ENCODE measurements at places on chromosomes 2 and 18. TPM values are rescaled to one million over a fixed set of nuclear protein-coding genes. Genes with fewer than 3 reads are reported as not detected.

DNA sequence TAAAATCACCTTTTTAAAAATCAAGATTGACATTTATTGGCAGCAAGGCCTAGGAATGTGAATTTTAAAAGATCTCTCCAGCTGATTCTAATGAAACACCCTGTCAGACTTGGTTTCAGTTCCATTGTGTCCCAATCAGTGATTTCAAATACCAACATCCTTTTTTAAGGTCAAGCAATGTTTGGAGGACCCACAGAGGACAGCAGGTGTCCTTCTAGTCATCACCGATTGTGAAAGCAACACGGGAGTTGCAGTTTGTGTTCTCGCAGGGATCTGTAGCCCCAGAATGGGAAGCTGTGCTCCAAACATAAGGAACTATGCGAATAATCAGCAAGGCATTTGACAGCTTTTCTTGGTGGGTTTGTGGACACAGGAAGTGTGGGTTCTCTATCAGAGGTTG is 4.5 kb upstream of the KIDINS220 start:
- no peaks in the 10 kb centered on the region for H3K27me3 ChIP-seq
- peaks cover 4% of the 10 kb centered on the region for H3K4me1 ChIP-seq
- H3K4me3 ChIP-seq = no peak overlapping the region
- H3K36me3 ChIP-seq = peaks cover 5% of the 10 kb centered on the region

- H3K27ac ChIP-seq = no peak overlapping the region
- no peaks in the 10 kb centered on the region for H3K4me1 ChIP-seq
- H3K4me3 ChIP-seq = no peak overlapping the region
- H3K27me3 ChIP-seq = no peaks in the 10 kb centered on the region
- DNase-seq = no peak
Observed at GRCh38 chr2:189770590-189771322, 8.2 kb upstream of the OSGEPL1 start.

GRCh38 chr2:122868646-122869275 is 1113.3 kb downstream of the TSN start:
- no peak overlapping the region for H3K27ac ChIP-seq
- no peak for DNase-seq
- no peaks in the 10 kb centered on the region for H3K27me3 ChIP-seq

DNA sequence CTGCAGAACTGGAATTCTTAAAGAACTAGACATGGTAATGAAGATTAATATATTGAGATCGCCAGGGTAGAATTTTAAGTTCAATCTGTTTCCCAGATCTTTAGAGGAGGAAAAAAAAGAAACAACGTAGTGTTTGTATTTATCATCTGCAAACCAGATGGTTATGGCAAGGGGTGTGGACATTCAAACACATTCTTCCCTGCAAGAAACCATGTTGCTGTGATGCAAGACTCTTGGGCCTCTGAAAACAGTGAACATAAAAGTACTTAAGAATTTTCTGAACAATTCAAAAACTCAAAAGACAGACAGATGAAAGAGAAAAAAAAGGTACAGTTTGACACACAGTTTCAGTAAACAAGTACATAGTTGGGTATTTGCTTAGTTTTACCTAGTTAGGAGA is 35.6 kb downstream of the COL5A2 start:
- no peaks in the 10 kb centered on the region for H3K27me3 ChIP-seq
- H3K36me3 ChIP-seq = no peaks in the 10 kb centered on the region
- no peak overlapping the region for H3K27ac ChIP-seq
- DNase-seq = no peak
- no peaks in the 10 kb centered on the region for H3K4me1 ChIP-seq

DNA sequence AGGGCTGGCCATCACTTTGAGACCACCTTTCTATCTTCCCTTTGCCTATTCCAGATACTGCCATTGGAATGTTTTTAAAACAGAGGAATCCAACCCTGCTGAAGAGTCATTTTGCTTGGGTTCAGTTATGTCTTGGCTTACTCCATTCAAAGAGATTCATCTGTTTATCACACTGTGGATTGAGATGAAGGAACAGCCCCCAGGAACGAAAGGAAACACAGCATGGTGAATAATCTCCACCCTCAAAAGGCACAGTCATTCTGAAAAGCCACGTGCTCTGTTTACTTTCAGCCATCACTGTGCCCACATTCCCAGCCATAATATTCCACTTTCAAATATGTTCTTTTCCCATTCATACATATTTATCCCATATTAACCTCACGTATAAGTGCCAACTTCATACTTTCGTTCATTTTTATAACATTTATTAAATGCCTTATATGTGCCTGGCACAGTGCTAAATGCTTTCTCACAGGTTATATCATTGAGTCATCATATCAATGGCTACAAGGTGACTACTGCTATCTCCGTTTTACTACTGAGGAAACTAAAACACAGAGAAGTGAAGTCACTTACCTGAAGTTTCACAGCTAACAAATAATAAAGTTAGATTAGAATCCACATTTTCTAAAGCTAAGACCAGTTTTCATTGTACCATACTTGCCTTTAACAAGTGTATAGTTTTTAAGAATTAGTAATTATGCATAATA is 143.6 kb downstream of the OSR1 start:
- H3K4me1 ChIP-seq = no peaks in the 10 kb centered on the region
- H3K36me3 ChIP-seq = no peaks in the 10 kb centered on the region
- no peak for DNase-seq
- no peaks in the 10 kb centered on the region for H3K27me3 ChIP-seq

DNA sequence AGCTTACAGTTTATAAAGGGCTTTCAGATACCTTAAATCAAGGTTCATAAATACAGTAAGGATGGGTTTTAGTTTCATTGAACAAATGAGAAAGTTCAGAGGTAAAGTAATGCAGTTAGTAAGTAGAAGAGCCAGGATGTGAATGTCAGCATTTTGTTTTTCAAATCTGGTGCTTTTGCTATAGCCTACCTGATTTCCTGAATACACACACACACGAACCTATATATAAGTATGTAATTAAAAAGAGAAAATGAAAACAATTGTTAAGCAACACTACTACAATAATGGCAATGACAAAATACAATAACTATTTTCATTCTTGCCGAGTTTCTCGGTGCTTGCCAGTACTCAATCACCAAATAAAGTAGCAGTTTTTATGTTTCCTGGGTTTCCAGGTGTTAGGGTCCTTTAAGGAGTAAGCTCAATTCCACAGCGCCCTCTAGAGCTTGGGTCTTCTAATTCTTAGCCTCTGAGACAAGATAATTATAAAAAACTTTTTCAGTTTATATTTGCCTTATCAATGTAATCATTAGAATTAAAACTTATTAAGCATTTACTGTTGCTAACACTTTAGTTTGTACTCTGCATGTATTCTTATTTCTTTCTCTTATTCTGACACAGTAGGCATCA is 512.9 kb upstream of the ACVR2A start:
- H3K27me3 ChIP-seq = no peaks in the 10 kb centered on the region
- no peaks in the 10 kb centered on the region for H3K4me1 ChIP-seq
- no peak for DNase-seq
- no peaks in the 10 kb centered on the region for H3K36me3 ChIP-seq

DNA sequence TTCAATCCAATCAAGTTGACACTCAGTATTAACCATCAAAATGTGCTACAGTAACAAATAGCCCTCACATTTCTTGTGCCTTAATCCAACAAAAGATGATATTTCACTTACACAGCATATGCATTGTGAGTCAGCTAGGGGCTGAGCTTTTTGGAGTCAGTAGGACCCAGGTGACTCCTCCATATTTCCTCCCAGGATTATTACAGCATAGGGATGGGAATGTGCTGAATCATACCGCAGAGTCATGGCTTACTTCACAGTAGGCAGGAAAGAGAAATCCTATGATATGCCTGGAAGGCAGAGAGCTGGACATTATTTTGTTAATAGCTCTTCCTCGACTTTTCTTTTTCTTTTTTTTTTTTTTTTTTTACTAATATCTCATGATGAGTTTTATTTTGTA is 153.3 kb downstream of the TMEM182 start:
- DNase-seq = no peak
- no peaks in the 10 kb centered on the region for H3K4me1 ChIP-seq
- no peaks in the 10 kb centered on the region for H3K36me3 ChIP-seq
- H3K27me3 ChIP-seq = no peaks in the 10 kb centered on the region
- no peak overlapping the region for H3K4me3 ChIP-seq

DNA sequence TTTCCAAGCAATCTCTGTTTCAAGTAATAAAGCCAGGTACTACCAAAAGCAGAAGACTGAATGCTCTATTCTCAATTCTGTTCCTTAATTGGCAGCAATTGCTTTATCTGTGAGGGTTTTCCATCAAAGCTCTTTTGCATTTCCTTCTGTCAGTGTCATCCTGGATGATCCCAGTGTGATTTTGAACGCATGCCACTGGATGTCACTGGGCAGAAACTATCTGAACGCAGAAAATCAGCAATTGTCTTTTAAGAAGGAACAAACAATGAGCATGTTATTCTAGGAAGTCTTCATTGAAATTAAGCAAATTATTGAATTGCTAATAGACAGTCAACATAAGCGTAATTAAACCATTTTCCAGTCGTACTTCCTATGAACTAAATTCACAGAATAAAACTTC is 259.0 kb upstream of the REG3G start:
- no peak for DNase-seq
- H3K27ac ChIP-seq = no peak overlapping the region
- no peak overlapping the region for H3K4me3 ChIP-seq
- H3K36me3 ChIP-seq = no peaks in the 10 kb centered on the region
- no peaks in the 10 kb centered on the region for H3K4me1 ChIP-seq

- H3K36me3 ChIP-seq = no peaks in the 10 kb centered on the region
- H3K27me3 ChIP-seq = no peaks in the 10 kb centered on the region
- no peak overlapping the region for H3K27ac ChIP-seq
Observed at GRCh38 chr2:80621656-80622055, 317.1 kb upstream of the LRRTM1 start.

- no peaks in the 10 kb centered on the region for H3K36me3 ChIP-seq
- peaks cover 13% of the 10 kb centered on the region for H3K4me1 ChIP-seq
- no peak overlapping the region for H3K27ac ChIP-seq
- no peak overlapping the region for H3K4me3 ChIP-seq
- DNase-seq = no peak
- H3K27me3 ChIP-seq = no peaks in the 10 kb centered on the region
Observed at GRCh38 chr2:27029051-27029450, 3.7 kb upstream of the TMEM214 start.

DNA sequence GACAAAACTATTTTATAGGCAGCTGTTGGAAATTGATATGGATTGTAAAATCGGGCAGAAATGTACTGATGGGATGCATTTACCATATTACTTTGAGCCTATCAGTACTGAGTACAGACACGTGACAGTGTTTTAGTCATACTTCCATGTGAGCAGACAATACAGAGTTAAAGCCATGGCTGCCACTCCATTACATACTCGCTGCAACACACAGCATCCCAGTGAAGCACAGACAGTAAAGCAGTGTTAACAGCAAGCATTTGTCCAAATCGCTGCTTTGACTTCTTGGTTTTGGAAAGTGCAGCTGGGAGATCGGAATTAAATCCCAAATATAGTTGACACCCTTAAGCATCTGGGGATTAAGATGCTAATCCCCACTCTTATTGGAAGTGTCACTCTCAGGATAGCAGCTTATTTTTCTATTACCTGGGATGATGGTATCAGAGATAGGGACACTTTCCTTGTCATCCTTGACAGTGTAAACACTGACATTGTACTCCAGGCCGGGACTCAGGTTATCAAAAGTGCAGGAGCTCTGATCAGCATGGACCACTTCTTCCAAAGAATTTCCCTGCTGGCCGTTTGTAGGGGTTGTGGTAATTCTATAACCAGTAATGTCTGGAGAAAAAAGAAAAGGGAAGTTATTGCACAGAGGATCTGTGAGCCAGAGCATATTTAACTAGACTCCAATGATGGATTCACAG is 41.6 kb downstream of the FN1 start:
- no peak overlapping the region for H3K4me3 ChIP-seq
- H3K36me3 ChIP-seq = no peaks in the 10 kb centered on the region
- no peaks in the 10 kb centered on the region for H3K27me3 ChIP-seq
- no peaks in the 10 kb centered on the region for H3K4me1 ChIP-seq
- DNase-seq = no peak
- H3K27ac ChIP-seq = no peak overlapping the region

DNA sequence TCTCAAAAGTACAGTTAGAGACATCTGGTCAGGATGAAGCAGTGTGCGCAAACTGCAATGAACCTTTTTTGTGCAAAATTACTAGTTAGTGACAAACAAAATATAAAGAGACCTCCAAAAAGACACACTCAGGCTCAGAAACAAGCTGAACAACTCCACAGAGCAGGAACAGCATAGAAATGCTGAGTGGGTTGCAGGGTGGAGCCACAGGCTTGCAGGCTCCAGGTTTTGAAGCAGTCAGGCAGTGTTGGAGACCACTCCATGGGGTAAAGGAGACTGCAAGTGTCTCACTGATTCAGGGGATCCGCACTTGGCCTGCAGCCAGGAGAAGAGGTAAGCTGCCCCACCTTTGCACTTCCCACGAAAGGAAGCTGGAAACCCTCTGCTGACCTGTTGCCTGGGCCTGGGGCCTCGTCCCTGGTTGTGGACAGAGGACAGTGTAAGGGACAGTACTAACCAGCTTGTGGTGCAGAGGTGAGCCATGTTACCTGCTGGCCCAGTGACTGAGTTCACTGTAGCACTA is 36.4 kb downstream of the CFAP221 start:
- H3K36me3 ChIP-seq = no peaks in the 10 kb centered on the region
- no peak overlapping the region for H3K27ac ChIP-seq
- H3K27me3 ChIP-seq = no peaks in the 10 kb centered on the region
- H3K4me1 ChIP-seq = no peaks in the 10 kb centered on the region
- no peak overlapping the region for H3K4me3 ChIP-seq

GRCh38 chr2:160305081-160305750 is 105.1 kb upstream of the ITGB6 start:
- no peak overlapping the region for H3K4me3 ChIP-seq
- no peak overlapping the region for H3K27ac ChIP-seq
- DNase-seq = no peak
- H3K27me3 ChIP-seq = no peaks in the 10 kb centered on the region

DNA sequence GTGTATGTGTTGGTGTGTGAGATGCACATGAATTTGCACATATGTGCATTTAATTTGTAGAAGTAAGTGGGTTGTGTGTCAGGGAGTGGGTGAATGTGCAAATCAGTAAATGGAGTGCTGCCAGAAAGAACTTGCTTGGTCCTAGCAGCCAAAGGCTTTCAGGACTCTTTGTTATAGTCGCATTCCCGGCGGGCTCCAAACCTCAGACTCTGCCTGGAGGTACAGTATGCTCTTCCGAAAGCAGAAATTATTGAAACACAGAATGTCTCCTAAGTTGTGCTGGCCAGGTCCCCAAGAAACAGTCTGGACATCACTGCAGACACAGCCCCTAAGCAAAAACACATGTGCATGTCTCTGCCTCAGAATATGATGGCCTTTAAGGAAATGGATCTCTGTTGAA is 232.4 kb downstream of the INSIG2 start:
- DNase-seq = no peak
- no peak overlapping the region for H3K4me3 ChIP-seq
- H3K27me3 ChIP-seq = no peaks in the 10 kb centered on the region
- H3K27ac ChIP-seq = no peak overlapping the region
- no peaks in the 10 kb centered on the region for H3K4me1 ChIP-seq

The NAT8 gene
- total RNA-seq = not detected

The INHBB gene
- not detected for total RNA-seq

The G6PC2 gene
- total RNA-seq = not detected

The SPRED2 gene
- total RNA-seq = 2.2 TPM
